ENCODE measurements at places on chromosomes 6 and 20.

DNA sequence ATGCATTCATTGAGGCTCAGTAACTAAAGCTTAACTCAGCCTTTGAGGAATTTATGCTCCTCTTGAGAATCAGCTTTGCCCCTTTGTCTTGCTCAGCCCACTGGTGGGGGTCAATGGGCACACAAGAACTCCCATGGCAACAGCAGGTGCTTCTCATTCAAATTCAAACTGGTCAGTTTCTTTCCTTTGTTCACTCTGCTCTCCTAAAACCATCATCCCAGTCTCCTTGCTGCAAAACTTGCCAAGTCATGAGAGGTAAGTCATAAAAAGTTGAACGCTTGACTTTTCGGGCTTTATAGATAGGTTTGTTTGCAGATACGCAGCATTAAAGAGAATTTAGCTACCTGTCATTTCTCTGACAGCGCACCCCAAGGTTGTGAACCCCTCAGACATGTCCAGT, 146.8 kb downstream of the TFAP2A start:
- no peak for DNase-seq

GRCh38 chr6:144697369-144697760, 412.2 kb downstream of the UTRN start:
- no peak for DNase-seq

DNA sequence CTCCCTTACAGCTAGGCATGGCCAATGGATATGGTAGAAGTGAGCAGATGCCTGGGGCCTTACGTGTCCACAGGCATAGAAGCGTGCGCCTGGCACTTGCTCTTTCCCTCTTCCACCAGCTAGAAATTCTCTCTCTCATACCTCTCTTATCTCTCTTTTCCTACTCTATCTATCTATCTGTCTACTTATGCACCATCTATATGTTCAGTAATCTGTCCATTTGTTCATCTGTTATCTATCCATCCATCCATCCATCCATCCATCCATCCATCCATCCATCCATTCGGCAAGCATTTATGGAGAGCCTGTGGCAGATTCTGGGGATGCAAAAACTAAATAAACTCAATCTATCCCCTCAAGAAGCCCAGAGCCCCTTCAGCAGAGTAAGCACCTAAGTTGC, 70.2 kb downstream of the KCNB1 start:
- no peak for DNase-seq

GRCh38 chr6:162372106-162372505, 355.5 kb downstream of the PRKN start:
- no peak for DNase-seq

DNA sequence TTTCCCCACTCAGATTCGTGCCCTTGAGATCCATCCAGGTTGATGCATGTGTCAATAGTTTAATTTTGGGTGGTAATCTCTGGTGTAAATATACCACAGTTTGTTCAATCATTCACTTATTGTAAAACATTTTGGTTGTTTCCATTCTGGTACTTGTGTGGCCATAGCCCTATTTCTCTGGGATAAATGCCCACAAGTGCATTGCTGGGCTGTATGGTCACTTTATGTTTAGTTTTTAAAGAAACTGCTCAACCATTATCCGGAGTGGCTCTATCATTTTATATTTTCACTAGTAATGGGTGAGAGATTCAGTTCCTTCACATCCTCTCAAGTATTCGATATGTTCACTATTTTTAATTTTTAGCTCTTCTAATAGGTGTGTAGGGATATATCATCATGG, 60.7 kb upstream of the RNF24 start:
- no peak for DNase-seq

- DNase-seq = peak; percentile 90
Observed at GRCh38 chr6:82017288-82017687, 230.3 kb downstream of the IBTK start.
